ENCODE measurements at places on chromosomes 1 and 21.

DNA sequence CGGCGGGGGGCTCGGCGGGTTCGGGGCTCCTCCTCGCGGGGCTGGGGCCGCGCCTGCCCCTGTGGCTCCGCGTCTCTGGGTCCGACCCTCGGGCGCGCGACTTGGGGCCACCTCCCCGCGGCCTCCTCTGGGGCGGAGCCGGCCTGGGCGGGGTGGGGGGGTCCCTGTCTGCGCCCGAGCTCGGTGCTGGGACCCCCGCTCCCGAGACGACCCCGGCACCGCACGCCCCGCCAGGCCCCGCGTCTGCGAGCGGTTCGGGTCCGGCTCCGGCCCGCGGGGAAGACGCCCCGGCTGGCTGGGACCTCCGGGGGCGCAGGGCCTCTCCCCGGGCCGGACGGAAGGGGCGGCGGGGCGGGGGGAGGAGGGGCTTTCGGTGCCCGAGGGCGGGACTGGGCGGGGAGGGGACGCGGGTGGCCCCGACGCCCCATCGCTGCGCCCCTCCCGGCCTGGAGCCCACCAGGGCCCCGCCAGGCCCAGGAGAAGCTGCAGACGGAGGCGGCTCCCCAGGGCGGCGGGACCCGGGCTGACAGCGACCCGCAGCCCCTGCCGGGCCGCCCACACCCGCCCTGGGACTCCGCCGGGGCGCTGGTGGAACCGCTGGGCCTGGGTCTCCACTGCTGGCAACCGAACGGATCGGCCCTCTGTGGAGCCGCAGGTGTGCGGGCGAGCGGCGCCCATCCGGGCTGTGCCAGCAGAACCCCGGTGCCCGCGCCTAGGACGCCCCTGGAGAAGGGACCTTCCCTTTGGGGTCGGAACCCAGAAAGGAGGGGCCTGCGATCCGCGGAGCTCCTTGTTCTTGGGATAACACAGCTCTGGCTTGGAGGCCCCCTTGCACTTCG, 610 bp downstream of the COL6A2 start:
- no peak for DNase-seq

DNA sequence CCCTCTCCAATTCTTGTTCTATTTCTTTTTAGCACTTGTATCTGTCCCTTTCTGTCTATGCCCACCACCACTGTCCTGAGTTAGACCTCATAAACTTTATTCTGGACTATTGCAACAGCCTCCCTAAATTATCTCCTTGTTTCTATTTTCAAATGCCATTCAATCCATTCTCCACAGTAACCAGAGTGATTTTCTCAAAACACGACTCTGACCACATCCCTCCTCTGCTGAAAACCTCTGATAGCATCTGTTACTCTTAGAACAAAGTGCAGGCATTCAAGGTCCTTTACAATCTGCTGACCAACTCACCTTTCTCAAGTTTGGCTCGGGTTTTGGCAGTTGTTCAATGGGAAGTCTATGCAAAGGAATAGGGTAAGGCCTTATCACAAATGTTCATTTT, 22.8 kb upstream of the GPX7 start:
- DNase-seq = no peak

DNA sequence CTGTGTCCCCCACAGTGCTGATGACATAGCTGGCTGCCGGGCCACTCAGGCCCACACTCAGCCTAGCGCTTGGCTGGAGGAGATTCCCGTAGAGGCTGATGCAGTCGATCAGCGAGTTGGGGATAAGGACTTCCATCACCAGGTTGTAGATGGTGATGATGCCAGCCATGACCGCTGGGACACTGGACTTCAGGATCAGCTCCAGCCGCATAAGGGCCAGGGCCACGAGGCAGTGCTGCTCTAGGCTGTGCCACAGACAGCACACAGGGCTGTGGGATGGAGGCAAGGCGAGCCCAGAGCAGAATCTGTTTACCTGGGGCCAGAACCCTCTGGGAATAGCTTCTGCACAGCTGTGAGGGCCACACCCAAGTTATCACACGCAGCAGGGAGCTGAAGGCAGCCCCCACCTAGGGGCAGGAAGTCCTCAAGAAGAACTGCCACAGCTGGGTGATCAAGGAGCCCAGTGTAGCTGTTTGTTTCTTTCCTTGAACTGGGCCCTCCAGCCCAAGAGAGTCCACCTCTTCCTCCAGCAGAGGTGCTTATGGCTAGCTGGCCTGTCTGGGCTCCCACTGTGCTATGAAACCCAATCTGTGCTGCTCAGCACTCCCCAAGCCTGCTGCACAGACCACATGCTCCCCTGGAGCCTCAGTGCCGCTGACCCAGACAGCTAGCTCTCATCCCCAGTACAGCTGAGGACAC, 6.2 kb downstream of the SLC2A1 start:
- DNase-seq = no peak

DNA sequence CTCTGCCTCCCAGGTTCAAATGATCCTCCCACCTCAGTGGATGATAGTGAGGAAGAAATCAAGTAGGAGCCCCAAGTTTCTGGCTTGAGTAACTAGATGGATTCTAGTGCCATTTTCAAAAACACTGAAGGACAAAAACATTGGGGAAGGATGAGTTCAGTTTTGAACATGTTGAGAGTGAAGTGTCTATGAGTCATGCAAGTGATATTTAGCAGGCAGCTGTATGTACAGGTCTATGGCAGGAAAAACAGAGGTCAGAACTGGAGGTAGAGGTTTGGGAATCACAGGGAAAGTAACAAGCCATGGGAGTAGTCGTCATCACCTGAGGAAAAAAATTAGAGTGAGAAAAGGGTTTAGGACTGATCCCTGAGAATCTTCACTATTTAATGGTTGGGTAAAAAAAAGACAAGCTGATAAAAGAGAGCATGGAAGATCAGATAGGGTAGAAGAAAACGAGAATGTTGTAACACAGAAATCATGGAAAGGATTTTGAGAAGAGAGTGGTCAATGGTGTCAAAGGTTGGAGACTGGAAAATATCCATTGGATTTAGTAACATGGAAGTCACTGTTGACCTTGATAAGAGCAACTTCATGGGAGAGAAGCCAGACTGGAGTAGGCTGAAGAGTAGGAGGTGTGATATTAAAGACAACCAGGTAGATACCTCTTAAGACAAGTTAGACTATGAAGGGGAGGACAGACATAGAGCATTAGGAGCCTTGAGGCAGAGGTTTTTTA, 53.1 kb downstream of the DIPK1A start:
- DNase-seq = peak; percentile 10

GRCh38 chr1:32182060-32182459, 2.6 kb downstream of the TXLNA start:
- DNase-seq = no peak

- no peak for DNase-seq
These were observed 51.7 kb downstream of the PCNT start for GRCh38 chr21:46375560-46376230.

DNA sequence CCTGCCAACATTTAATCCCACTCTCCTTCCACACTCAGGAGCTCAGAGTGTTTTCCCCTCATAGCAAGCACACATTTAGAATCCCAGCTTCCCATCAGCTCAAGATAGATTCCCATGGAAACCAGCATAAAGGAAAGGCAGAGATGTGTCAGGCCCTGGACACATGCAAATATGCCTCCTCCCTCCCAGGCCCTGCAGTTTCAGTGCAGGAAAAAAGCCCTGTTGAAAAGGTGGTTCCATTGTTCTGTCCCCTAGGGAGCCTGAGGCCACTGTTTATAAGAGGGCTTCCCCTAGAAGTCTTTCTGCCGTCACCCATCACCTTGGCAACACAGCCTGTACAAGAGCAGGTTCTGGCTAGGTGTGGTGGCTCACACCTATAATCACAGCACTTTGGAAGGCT, 3.6 kb downstream of the CACNA1S start:
- DNase-seq = no peak

- DNase-seq = no peak
These were observed 3.0 kb downstream of the RASSF5 start for GRCh38 chr1:206510371-206510770.

DNA sequence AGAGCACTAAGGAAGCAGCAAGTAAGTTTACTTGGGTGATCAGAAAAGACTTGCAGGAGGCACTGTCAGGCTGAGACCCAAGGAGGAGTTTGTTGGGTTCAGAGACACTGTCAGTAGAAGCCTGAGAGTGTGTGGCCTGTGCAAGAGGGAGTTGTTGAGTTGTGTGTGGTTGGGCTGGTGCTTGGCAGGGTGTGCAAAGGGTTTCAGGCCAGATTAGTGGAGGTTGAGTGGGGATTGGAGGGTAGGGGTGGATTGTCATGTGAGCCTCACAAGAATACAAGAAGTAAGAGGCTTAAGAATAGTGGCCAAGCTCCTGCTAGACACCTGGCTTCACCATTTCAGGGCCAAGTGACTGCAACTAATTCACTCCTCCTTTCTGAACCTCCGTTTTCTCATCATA, 8.9 kb upstream of the KIF21B start:
- no peak for DNase-seq

- DNase-seq = no peak
These were observed 336.6 kb downstream of the SIPA1L2 start for GRCh38 chr1:232293361-232293760.

All from NCI-H2029 (cell line).